ENCODE measurements at places on chromosomes 3 and 15.

DNA sequence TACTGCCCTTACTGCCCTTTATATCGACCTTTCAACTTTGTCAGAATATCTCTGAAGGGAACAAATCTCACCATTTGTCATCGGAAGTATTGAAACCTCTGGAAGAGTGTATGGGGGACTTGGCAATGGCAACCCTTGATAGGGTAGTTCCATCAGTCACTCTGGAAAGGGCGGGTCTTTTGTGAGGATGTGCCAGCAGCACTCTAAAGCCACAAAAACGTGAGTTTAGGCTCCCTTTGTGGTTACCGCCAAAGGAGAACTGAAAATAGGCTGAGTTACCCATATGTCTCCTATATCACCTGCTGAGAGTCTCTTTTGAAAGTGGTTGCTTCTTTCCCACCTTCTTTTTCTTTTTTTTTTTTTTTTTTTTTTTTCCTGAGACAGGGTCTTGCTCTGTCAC is 296.8 kb upstream of the CHRM5 start:
- H3K27me3 ChIP-seq = no peaks in the 10 kb centered on the region
- H3K36me3 ChIP-seq = peaks cover 3% of the 10 kb centered on the region
- DNase-seq = no peak
- H3K4me3 ChIP-seq = no peak overlapping the region

- peak; percentile 82 for DNase-seq
- H3K27me3 ChIP-seq = no peaks in the 10 kb centered on the region
- H3K4me1 ChIP-seq = no peaks in the 10 kb centered on the region
- no peaks in the 10 kb centered on the region for H3K36me3 ChIP-seq
Measured at GRCh38 chr3:10983219-10983916, 9.2 kb upstream of the SLC6A1 start.

GRCh38 chr15:70447928-70448698 is 315.2 kb downstream of the UACA start:
- peaks cover 3% of the 10 kb centered on the region for H3K4me1 ChIP-seq
- DNase-seq = no peak
- H3K36me3 ChIP-seq = no peaks in the 10 kb centered on the region
- no peak overlapping the region for H3K4me3 ChIP-seq
- H3K27me3 ChIP-seq = no peaks in the 10 kb centered on the region

- H3K4me1 ChIP-seq = peaks cover 2% of the 10 kb centered on the region
- H3K27ac ChIP-seq = no peak overlapping the region
- no peaks in the 10 kb centered on the region for H3K36me3 ChIP-seq
- H3K27me3 ChIP-seq = no peaks in the 10 kb centered on the region
- no peak overlapping the region for H3K4me3 ChIP-seq
- DNase-seq = no peak
Measured at GRCh38 chr3:177906578-177907229, 629.5 kb upstream of the KCNMB2 start.

GRCh38 chr15:31467361-31467760 is 140.7 kb downstream of the KLF13 start:
- DNase-seq = no peak
- H3K4me1 ChIP-seq = no peaks in the 10 kb centered on the region
- H3K27ac ChIP-seq = no peak overlapping the region
- no peak overlapping the region for H3K4me3 ChIP-seq

- no peak overlapping the region for H3K27ac ChIP-seq
- no peak overlapping the region for H3K4me3 ChIP-seq
- DNase-seq = no peak
- H3K36me3 ChIP-seq = no peaks in the 10 kb centered on the region
- peaks cover 17% of the 10 kb centered on the region for H3K4me1 ChIP-seq
Measured at GRCh38 chr15:58526647-58527192, 94.9 kb downstream of the LIPC start.

DNA sequence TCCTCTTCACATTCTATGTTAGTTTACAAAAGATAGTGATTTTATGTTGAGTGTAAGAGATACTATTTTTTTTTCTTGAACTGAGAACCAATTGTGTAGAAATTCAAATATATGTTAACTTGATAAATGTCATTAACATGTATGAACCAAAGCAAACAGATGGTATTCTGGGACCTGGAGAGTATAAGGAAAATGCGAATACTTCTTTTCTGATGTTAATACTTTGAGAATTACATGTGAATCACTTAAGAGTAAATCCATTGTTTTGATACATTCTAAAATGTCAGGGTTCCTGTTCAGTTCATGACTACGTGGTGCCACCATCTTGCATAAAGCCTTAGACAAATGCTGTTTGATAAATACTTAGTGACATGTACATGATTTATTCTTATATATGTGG is 541.3 kb downstream of the FGF12 start:
- H3K27me3 ChIP-seq = no peaks in the 10 kb centered on the region
- no peak overlapping the region for H3K27ac ChIP-seq
- H3K36me3 ChIP-seq = no peaks in the 10 kb centered on the region
- no peaks in the 10 kb centered on the region for H3K4me1 ChIP-seq
- DNase-seq = no peak
